Thyroid gland (tissue), 4 donors: ENCODE measurements at places on chromosomes 2 and 18. TPM values are rescaled to one million over a fixed set of nuclear protein-coding genes. Genes with fewer than 3 reads are reported as not detected.

The NEU4 gene
- total RNA-seq = 1.1 TPM

The ATP8B1 gene
- 71.8 TPM for total RNA-seq

DNA sequence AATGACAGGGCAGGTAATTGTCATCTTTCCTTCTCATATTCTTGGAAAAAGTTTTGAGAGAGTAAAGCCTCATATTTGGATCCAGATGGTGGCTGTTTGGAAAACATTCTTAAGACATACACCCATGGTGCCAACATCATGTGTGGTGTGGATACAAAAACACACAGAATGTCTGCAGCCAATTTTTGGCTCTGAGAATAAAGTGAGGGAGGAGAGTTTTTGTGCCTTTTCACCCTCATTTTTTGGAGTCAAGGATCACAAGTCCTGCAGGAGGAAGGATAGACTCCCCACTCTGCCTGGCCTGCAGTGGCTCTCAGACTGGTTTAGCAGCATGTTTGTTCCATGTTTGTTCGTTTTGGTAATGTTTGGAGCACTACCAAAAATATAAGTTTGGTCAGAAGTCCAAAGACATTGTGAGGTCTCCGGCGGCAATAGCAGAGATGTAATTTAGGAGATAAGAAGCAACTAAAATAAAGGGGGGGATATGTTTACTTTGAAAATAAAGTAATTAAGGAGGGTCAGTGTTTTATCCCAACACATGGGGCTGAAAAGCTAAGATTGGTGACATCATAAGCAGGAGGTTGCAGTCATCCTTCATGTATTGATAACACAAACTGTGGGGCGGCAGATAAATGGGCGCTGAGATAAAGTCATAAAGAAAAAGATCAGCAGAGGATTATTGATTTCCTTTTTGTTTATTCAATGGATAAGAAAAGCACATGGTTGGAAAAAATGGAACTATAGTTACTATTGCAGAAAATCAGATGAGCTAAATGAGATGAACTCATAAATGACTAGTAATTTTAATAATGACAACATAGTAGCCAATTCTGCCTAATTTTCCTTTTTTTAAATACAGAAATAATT is 655 bp downstream of the NOSTRIN start:
- H3K27ac ChIP-seq = peak overlapping the region; percentile 16
- peaks cover 35% of the 10 kb centered on the region for H3K4me1 ChIP-seq
- peak; percentile 51 for DNase-seq
- H3K27me3 ChIP-seq = no peaks in the 10 kb centered on the region
- H3K36me3 ChIP-seq = no peaks in the 10 kb centered on the region
- H3K4me3 ChIP-seq = no peak overlapping the region

DNA sequence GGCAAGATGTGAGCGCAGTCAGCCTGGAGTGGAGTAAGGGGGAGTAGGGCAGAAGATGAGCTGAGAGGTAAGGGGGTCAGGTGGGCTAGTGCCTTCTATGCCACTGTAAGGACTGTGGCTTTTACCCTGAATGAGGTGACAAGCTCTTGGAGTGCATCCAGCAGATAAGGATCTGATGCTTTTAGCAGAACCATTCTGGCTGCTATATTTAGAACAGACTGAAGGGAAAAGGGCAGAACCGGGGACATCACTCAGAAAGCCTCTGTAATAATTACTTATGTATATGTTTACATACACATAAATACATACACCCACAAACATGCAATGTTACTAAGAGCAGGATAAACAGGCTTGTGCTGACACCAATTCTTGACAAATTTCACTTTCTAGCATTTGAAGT is 124.8 kb downstream of the DTNB start:
- no peaks in the 10 kb centered on the region for H3K36me3 ChIP-seq
- no peak overlapping the region for H3K27ac ChIP-seq
- DNase-seq = peak; percentile 22
- H3K27me3 ChIP-seq = no peaks in the 10 kb centered on the region

DNA sequence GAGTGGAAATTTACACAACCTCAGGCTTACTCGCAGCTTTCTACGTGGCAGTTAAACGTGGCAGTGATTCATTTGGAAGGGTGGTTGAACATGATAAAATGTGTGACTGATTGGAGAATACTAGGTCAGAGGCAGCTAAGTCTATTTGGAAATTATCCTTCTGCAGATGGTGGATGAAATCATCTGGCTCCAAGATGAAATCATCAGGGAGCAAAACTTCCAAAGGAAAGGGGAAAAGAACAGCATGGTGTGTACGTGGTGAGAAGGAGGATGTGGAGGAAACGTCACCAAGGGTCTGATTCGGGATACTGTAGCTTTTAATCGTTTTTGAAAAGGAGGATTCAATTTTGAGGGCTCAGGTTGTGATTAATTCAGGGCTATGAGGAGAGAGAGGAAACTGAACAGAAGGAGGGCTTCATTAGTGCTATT is 47.9 kb downstream of the COL3A1 start:
- H3K4me1 ChIP-seq = no peaks in the 10 kb centered on the region
- no peaks in the 10 kb centered on the region for H3K36me3 ChIP-seq
- no peak overlapping the region for H3K4me3 ChIP-seq
- H3K27ac ChIP-seq = no peak overlapping the region

GRCh38 chr2:233384811-233385488 is 30.7 kb downstream of the DGKD start:
- no peak overlapping the region for H3K27ac ChIP-seq
- no peaks in the 10 kb centered on the region for H3K36me3 ChIP-seq
- H3K4me3 ChIP-seq = no peak overlapping the region
- peaks cover 24% of the 10 kb centered on the region for H3K4me1 ChIP-seq
- H3K27me3 ChIP-seq = no peaks in the 10 kb centered on the region

DNA sequence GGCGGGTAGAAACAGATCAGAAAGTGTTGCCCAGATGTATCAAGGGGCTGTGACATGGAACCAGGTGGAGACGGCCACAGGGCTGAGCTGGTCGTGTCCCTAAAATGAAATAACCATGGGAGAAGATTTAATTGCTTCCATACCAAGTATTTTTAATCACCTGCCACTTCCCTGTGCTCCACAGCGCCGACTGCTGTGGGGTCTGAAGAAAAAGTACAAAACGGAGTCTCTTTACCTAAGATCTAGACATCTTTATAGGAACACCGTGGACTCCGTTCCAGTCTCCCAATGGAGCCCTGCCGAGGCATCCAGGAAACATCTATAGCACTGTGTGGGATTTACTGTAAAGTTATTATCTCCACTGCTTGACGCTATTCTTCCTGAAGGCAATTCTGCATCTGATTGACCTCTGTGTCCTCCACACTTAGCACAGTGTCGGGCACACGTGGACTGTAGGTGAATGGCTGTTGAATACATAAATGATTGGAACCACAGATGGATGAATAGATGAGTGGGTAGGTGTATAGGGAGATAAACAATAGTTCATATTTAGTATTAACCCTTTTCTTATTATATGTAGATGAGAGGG is 21.6 kb upstream of the GYPC start:
- no peaks in the 10 kb centered on the region for H3K4me1 ChIP-seq
- H3K27ac ChIP-seq = no peak overlapping the region
- no peaks in the 10 kb centered on the region for H3K27me3 ChIP-seq
- DNase-seq = peak; percentile 10

DNA sequence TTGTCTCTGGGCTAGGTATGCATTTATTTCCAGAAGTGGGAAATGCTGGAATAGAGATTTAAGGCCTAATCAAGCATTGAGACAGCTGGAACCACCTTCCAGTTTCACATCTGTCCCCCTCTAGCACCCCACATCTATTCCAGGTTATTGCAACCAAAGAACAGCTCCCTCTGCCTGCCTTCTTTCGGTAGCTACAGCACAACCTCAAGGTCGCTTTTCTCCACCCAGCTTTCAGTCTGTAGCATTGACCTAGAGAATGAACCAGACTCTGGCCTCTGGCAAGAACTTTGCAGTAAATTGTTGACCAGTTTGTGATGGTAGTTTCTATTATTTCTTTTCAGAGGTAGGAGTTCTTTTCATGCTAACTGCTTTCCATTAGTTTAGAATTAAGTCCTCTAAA is 484.2 kb downstream of the DLGAP1 start:
- no peak overlapping the region for H3K4me3 ChIP-seq
- H3K36me3 ChIP-seq = no peaks in the 10 kb centered on the region
- DNase-seq = no peak
- no peaks in the 10 kb centered on the region for H3K4me1 ChIP-seq
- no peaks in the 10 kb centered on the region for H3K27me3 ChIP-seq

DNA sequence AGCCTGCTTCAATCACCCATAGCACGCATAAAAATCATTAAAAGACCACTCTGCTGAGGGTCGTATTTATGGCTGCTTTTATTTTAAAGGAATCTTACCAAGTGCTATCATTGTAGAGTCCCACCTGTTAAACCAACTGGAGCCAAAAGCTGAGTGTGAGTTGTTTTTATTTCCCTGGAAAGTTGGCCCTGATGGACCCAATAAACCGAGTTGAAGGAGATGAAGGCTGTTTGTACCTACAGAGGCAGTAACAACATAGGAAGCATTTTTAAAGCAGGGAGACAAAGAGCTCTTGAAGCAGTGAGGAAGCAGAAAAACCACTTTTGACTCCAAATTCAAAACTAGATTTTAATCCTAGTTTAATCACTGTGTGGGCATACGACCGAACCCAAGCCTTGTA is 6.4 kb downstream of the MBOAT2 start:
- H3K36me3 ChIP-seq = no peaks in the 10 kb centered on the region
- DNase-seq = peak; percentile 38
- no peak overlapping the region for H3K4me3 ChIP-seq
- H3K4me1 ChIP-seq = peaks cover 12% of the 10 kb centered on the region

DNA sequence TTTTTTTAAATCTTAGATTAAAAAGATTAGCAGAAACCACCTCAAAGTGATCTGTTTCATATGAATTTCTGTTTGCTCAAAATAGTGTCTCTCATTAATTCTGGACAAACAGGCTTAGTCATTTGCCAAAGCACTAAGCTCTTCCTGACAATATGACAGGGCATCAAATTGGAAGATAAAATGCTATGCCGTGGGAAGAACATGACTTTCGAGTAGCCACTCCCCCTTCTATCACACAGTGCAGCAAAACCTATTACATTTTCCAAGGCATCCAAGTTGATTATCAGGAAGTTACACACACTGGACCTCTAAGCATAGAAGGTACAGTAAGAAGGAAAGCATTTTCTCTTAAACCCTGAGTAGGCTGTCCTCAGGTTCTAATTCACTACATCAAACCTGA is 89.5 kb downstream of the STK39 start:
- no peaks in the 10 kb centered on the region for H3K27me3 ChIP-seq
- no peak for DNase-seq
- no peaks in the 10 kb centered on the region for H3K36me3 ChIP-seq
- no peaks in the 10 kb centered on the region for H3K4me1 ChIP-seq
- H3K4me3 ChIP-seq = no peak overlapping the region

DNA sequence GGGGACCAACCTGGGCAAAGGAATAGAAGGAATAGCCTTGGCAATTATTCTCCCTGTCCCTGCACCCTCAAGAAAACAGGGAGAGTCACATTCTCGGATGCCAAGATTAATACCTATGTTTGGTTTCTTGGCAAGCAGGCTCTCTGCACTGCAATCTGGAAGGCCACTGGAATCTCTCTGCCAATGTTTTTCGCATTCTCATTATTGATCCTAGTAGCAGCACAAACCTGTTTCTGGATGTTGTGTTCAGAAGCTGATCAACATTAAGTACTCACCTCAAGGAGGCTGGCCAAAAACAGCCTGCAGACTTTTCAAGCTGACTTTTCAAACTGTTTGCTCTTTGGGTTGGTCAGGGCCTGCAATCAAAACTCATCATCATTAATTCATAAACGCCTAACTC is 62.2 kb downstream of the CLHC1 start:
- DNase-seq = no peak
- H3K36me3 ChIP-seq = no peaks in the 10 kb centered on the region
- no peak overlapping the region for H3K27ac ChIP-seq
- H3K4me3 ChIP-seq = no peak overlapping the region

- no peaks in the 10 kb centered on the region for H3K27me3 ChIP-seq
- DNase-seq = no peak
- H3K36me3 ChIP-seq = no peaks in the 10 kb centered on the region
- no peak overlapping the region for H3K27ac ChIP-seq
- H3K4me1 ChIP-seq = peaks cover 41% of the 10 kb centered on the region
Measured at GRCh38 chr2:85718009-85718391, 23.8 kb downstream of the GNLY start.

- no peaks in the 10 kb centered on the region for H3K36me3 ChIP-seq
- H3K4me1 ChIP-seq = no peaks in the 10 kb centered on the region
- no peak overlapping the region for H3K4me3 ChIP-seq
- no peak for DNase-seq
Measured at GRCh38 chr2:33354981-33355380, 121.5 kb upstream of the RASGRP3 start.

DNA sequence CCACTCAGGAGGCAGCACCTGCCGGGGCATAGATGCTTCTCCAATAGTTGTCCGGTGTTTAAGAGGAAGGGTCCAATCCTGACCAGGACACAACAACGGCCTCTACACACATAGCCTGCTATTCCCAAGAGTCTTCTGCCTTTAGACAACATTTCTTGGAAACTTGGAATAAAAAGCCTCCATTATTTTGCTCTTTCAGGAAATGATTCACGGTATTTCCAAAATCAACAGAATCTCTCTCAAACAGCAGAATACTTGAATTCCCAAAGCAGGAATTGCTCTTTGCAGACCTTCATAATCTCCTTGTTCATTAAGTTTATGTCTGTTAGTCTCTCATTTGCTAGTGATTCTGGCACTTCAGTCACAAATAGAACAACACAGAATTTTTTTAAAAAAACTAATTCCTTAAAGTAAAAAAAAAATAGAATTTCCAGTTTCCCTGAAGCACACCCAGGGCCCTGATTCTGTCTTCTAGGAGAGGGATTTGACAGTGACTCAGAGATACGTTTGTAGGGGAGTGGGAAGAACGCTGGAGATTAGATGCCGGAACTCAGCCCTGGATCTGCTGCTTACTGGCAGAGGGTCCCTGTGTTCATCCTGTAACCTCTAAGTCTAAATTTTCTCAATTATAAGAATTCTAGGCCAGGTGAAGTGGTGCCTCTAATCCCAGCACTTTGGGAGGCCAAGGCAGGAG is 74.7 kb downstream of the NAB1 start:
- no peak for DNase-seq
- H3K4me1 ChIP-seq = peaks cover 14% of the 10 kb centered on the region
- no peaks in the 10 kb centered on the region for H3K36me3 ChIP-seq
- no peak overlapping the region for H3K27ac ChIP-seq
